Epithelial cell of esophagus (primary cell): ENCODE measurements at places on chromosomes 7 and 10.
A peak's percentile ranks its signal among the peaks of the same experiment; 100 is the strongest.

- DNase-seq: no peak
These were observed 33.8 kb downstream of the SPAG6 start for GRCh38 chr10:22379059-22379458.

- no peak for DNase-seq
These were observed 27.4 kb upstream of the DGKI start for GRCh38 chr7:137873979-137874777.

DNA sequence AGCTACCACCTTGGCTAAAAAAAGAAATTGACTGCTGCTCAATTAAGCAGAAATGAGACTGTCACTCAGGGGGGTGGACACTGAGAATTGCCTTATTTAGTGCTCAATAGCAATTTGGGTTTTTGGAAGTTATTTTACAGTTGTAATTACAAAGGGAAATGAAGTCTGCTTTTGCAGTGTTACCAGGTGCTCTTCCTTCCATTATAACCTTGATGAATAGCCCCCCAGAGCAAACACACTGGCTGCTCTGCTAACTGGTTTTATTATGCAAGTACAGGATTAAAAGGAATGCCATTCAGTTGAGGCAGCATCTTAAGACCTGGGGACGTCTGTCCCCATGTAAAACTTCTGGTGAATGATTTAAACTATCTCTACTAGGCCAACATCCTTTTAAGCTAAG, 191.0 kb downstream of the EVX1 start:
- no peak for DNase-seq

GRCh38 chr10:15624401-15625196, 95.1 kb downstream of the ITGA8 start:
- DNase-seq: no peak

GRCh38 chr7:95715274-95715673, 57.1 kb upstream of the DYNC1I1 start:
- no peak for DNase-seq

GRCh38 chr10:12412666-12413368, 63.5 kb downstream of the CAMK1D start:
- DNase-seq: no peak

DNA sequence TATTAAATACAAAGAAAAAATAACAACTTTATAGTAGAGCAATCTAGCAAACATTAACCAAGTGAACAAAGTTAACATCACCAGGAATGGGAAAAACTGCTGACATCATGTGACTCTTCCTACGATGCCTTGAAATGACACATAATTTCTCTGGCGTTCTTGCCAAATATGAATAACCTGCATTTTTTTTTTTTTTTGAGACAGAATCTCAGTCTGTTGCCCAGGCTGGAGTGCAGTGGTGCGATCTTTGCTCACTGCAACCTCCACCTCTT, 126.5 kb upstream of the VKORC1L1 start:
- peak; percentile 57 for DNase-seq

DNA sequence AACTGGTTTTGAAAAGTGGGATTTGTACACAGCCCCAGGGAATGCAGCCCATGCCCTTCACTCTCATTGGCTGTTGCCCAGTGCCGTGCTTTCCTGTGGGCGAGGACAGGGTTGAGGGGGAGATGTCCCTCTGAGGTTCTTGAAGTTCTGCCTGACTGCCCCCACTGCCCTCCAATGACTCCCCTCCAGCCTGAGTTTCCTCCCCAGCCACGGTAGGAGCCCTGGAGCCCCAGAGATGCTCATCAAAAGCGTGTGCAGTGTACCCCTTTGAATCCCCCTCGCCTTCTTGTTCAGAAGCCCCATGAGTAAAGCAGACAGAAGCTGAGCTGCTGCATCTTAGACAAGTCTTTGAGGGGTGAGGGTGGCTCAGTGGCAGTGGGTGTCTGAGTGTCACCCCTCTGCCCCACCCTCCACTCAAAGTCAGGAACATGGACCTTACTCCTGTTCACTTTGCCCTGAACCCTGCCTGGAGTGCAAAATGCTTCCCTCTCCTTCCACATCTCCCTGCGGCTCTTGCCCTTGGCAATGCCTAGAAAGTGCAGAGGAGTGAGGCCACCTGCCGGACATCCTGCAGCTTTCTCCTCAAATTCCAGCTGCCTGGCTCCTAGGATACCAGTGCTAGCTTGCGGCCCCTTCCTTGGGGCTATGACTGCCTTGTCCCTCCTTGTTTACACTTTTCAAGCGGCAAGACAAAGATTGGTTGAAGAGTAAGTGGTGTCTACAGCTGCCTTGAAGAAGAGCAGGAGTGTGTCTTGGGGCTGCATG, 19.9 kb downstream of the FAM241B start:
- DNase-seq: no peak

- DNase-seq: no peak
These were observed 180.0 kb downstream of the LRMDA start for GRCh38 chr10:75611172-75611992.

DNA sequence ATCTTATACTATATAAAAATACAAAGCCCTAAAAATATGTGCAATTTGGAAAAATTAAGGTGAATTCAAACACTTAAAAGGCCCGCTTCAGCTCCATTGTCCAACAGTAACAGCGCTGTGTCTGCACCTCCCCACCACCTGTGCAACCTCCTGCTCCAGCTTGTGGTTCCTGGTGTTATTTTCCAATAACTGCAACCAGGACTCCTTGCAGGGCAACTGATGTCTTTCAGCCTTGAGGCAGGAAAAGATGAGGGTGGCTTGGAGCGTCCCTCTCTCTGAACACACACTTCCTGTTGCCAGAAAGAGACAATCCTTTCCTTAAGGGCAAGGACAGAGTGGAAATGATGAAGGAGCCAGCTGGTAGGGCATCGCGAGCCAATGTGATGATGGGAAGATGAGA, 336.0 kb downstream of the GLRX3 start:
- no peak for DNase-seq

DNA sequence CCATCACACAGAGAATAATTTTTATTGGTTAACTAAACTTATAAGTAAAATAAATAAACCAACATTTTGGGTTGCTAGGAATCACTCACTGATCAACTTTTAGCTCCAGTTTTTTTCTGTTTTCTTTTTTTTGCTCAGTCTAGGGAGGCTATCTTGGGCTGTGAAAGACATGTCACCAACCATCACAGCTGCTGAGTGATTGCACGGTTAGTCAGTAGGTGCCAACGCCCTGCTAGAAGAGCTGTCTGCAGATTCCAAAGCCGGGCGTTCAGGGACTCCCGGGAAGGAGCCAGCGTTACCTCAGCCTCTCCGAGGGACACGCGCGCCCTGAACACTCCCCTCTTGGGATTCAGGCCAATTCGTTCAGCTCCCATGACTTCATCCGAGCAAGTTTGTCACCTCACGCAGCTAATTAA, 604 bp upstream of the STAM start:
- peak; percentile 94 for DNase-seq

- peak; percentile 2 for DNase-seq
These were observed 87.3 kb upstream of the FOXI2 start for GRCh38 chr10:127649642-127650041.

DNA sequence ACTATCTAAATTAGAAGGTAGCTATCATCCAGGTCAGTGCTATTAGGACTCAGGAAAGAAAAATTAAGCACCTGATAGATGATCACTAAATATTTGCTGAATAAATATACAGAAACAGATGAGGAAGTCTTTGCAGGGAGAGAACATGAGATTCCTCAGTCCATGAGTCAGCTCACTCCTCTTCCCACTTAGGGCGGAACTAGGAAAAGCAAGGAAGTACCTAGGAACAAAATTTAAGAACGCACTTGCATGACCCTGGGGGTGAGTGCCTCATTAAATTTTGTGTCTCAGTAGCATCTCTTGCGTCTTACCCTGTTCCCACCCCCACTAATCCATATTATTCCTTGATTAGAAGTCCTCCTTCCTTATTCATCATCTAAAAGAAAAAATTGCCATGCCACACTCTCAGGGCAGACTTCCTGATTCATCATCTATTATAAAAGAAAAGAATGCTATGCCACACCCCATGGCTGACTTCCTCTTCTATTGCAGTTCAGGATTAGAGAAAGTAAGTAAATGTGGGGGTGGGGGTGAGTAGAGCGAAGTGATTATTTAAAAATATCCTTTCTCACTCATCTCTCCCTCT, 208.8 kb downstream of the THSD7A start:
- peak; percentile 24 for DNase-seq

DNA sequence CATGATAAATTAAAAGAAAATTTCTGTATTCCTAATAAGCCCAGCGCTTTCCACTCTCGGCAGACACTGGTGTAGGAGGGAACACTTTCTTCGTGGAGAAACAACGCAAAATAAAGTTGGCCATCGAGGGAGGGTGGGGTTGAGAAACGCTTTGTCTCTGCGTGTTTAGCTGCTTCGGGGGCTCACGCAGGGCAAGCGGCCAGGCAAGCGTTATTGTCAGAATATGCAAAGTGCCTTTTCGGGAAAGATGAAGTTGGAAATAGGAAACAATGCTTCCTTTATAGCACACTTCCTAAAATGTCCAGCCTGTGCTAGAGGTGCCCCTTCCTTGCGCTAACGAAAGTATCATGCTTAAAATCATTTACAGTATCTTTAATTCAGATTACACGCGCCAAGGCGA, 1.9 kb upstream of the EBF3 start:
- no peak for DNase-seq

DNA sequence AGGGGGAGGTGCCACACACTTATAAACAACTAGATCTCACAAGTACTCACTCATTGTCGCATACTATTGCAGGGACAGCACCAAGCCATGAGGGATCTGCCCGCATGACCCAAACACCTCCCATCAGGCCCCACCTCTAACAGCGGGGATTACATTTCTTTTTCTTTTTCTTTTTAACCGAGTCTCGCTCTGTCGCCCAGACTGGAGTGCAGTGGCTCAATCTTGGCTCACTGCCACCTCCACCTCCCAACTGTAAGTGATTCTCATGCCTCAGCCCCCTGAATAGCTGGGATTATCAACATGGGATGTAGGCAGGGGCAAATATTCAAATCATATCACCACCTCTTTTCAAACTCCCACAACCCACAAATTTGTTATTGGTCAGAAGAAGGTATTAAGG, 76.7 kb downstream of the SKAP2 start:
- no peak for DNase-seq

GRCh38 chr10:122368502-122369254, 5.8 kb upstream of the PLEKHA1 start:
- no peak for DNase-seq

- peak; percentile 52 for DNase-seq
These were observed 338.9 kb upstream of the MBL2 start for GRCh38 chr10:53111529-53111928.

DNA sequence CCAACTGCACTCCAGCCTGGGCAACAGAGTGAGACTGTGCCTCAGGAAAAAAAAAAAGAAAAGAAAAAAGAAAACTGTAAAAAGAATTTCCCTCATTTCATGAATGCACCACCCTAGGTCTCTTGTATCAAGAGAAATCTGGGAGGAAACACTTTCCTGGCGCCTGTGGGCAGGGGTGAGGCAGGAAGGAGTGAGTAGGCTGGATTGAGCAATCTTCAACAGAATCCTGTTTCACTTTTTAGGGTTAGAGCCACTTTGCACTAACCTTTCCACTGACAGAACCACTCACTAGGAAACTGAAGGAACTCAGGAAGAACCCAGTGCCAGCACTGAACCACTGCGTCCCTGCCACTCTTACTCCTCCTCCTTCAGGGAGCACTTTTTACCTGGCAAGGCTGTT, 282.1 kb downstream of the CCDC3 start:
- peak; percentile 89 for DNase-seq

GRCh38 chr7:156780724-156781455, 112.1 kb downstream of the LMBR1 start:
- no peak for DNase-seq

- no peak for DNase-seq
These were observed 19.4 kb upstream of the PAX2 start for GRCh38 chr10:100725869-100726426.

DNA sequence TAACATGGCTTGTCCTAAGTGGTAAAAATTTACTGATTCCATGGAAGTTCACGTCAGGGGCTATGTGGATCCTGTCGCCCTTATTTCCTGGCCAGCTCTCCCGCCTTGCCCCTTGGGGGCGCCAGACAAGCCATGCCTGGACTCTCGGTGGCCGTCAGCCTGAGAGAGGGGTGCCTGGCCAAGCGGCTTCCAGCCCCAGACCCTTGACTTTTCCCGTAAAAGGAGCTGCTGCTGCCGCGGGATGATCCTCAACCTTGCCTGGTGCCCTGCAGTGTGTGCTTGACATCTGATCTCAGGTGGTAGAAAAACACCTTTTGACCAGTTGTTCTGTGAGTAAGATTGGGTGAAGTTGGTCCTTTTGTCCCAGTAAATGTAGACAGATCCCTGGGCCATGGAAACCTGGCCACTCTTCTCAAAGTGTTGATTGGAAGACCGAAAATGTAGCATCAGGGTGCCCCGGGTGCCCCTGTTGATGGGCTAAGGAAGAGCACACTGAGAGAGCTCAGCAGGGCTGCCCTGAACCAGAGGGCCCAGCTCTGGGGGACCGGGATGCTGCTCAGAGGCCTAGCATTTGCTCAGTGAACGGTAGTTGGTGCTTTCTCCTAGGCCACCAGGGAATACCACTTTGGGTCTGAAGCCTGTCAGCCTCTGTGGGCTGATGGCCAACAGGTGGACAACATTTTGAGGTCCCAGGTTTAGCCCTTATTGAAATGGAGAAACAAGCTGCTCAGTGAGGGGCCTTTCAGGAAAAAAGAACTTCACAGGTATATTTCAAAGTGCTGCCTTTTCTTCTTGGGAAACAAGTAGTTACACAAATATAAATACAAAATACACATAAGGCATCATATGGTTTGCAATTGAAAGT, 162.5 kb downstream of the LRMDA start:
- no peak for DNase-seq

DNA sequence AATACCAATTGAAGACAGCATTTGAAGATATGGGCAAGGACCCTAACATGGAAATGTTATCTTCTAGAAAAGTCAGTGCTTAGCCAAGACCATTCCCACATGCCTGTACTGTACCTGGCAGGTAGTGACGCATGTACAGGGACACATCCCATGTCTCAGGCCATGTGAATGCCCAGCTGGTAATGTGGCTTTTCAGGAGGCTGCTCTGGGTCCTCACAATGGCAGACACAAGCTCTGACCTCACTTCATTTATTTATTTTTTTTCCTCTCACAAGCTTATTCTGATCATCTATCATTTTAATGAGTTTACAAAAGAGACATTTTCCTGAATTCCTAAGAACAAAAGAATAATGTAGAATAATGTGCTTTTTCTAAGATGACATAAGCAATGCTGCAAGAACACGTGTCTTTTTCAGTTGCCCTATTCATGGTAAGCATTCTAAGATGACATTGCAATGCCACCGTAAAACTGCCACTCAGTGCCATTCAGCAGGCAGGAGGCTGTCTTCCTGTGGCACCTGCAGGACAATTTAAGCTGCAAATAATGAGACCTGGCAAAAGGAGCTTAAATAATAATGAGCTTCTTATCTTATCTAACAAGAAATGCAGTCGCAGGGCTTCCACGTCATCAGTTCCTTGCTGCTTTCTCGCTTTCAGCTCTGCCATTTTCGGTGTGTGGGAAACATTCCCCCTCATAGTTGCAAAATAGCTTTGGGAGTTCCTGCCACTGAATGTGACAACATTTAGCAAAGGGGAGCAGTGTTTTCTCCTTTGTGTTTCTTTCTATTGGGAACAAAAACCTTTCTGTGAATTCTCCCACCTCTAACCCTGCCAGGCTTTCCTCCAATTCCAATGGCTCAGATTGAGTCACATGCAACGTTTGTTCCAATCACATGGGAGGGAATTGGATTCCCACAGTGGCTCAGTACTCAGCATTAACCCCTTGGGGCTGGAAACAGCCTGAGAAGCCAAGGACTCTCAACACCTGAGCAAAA, 113.0 kb downstream of the SEC23IP start:
- no peak for DNase-seq
